Renal pelvis (tissue), 12 donors: ENCODE measurements at places on chromosomes 12 and 14. TPM values are rescaled to one million over a fixed set of nuclear protein-coding genes. Genes with fewer than 3 reads are reported as not detected.
A peak's percentile ranks its signal among the peaks of the same experiment; 100 is the strongest.

DNA sequence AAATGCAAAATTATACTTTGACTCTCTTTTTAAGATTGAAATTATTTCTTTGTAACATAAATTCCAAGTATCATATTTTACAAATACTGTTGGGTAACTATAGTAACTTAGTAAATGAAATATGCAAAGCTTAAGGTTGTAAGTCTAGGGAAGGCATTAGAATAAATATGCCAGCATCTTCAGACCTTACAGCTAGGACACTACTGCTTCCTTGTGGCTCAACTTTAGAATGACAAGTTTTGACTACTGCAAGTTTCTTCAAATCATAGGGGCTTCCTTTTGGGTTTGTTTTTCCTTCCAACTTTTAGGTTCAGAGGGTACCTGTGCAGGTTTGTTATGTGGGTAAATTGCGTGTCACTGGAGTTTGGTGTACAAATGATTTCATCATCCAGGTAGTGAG, 17.7 kb upstream of the ANP32D start:
- DNase-seq, result peak; percentile 2

TTC9 gene
- polyA plus RNA-seq, result 4.1 TPM

SLC38A4 gene
- 27.5 TPM for polyA plus RNA-seq

- no peak for DNase-seq
These were observed 306.3 kb downstream of the APAF1 start for GRCh38 chr12:98951406-98951805.

RAD9B gene
- polyA plus RNA-seq, result 1.0 TPM

GRCh38 chr12:6696690-6697583, 3.7 kb downstream of the PIANP start:
- peak; percentile 39 for DNase-seq

DNA sequence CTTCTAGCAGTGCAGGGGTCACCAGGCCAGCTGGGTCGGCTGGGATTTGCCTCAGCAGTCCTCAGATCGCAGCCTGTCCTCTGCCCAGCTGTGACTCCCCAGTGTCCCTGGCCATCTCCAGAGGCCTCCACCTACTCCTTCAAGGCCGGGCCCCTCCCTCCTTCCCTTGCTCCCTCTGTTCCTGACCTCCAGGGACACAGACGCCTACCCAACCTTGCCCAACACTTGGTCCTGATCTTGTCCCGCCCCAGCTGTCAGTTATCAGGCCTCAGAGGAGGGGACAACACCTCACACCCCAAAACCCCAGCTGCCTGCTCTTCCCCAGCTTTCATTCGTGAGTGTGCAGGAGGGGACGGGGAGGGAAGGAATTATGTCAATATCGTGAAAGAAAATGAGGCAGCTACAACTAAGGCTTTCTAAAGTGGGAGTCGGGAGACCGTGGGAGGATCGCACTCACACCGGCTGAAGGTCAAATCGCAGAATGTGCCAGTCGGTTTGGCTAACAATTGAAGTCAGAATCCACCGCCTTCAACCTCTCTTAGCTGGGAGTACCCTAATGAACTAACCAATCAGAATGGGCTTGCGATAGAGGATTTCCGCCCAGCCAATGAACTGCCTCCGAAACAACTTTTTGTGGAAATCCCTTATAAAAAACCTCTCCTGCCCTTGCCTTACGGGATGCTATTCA, 9.4 kb upstream of the PLBD2 start:
- no peak for DNase-seq

OR4L1 gene
- not detected for polyA plus RNA-seq

LRP1-AS gene
- not detected for polyA plus RNA-seq

DNA sequence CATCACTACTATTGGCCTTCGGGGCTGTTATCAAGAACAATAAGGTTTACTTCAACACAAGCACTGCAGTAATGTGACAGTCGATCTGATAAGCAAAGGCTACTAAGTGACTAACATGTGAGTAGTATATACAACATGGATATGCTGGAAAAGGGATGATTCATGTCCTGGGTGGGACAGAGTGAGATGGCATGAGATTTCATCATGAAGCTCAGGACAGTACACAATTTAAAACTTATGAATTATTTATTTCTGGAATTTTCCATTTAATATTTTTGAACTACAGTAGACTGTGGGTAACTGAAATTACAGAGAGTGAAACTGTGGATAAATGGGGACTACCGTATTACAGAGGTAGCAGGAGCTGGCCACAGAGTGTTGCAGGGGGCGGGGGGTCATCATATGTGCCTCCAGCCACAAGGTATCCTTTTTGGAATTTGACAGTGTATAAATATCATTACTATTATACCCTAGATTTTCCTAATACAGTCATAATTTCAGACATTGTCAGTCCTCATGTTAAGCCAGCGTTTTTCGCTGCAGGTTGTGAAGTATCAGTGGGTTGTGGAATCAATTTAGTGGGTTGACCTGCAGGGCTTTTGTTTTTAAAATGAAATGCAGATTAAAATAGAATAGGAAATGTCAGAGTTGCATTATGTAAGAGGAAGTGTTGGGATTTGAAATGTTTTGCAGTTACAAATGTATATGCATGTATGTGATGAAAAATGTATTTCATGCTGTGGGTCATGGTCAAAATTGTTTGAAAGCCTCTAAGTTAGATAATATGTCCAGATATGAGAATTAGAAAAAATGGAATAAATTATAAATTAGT, 148.0 kb upstream of the NUDT4 start:
- DNase-seq, result no peak

DNA sequence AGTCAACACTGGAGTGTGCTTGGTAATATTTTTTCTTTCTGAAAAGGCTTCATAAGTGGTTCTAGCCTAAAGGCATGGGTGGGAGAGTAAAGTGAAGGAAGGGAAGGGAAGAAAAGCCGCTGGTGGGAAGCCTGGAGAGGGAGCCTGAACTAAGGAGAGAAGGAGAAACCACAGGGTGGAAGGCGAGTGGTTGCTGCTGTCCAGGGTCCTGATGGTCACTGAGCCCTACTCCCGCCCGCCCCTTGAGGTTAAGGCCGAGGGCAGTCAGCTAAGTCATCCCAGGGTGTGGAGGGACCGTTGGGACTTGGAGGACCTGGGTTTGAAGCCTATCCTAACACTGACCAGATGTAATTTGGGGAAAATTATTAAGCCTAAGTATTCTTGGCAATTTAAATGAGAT, 189.1 kb downstream of the PIWIL1 start:
- DNase-seq, result peak; percentile 54

GRCh38 chr12:88437226-88437625, 143.0 kb downstream of the KITLG start:
- no peak for DNase-seq
